ENCODE measurements at places on chromosomes 12 and 14.
A peak's percentile ranks its signal among the peaks of the same experiment; 100 is the strongest.

GRCh38 chr14:79375356-79375755, 835.9 kb downstream of the DIO2 start:
- DNase-seq: no peak

GRCh38 chr14:90597961-90598360, 201.1 kb downstream of the CALM1 start:
- DNase-seq: no peak

- no peak for DNase-seq
Observed at GRCh38 chr12:71710276-71711125, 24.6 kb downstream of the TMEM19 start.

DNA sequence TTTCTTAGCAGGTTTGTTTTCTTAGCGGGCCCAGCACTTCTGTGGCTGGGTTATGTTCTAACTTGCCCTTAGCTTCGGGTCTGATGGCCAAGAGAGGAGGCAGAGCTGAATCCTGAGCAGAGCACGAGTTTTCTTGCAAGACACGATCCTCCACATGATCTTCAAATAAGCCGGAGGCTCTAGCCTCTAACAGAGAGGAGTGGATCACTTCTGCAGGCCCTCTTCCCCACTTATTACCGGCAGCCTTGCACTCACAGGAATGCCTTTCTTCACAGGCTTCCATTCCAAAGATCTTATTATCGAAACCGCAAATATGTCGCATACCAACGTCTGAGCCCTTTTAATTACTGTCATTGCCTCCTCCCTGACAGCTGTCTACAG, 79.5 kb downstream of the SINHCAF start:
- no peak for DNase-seq

DNA sequence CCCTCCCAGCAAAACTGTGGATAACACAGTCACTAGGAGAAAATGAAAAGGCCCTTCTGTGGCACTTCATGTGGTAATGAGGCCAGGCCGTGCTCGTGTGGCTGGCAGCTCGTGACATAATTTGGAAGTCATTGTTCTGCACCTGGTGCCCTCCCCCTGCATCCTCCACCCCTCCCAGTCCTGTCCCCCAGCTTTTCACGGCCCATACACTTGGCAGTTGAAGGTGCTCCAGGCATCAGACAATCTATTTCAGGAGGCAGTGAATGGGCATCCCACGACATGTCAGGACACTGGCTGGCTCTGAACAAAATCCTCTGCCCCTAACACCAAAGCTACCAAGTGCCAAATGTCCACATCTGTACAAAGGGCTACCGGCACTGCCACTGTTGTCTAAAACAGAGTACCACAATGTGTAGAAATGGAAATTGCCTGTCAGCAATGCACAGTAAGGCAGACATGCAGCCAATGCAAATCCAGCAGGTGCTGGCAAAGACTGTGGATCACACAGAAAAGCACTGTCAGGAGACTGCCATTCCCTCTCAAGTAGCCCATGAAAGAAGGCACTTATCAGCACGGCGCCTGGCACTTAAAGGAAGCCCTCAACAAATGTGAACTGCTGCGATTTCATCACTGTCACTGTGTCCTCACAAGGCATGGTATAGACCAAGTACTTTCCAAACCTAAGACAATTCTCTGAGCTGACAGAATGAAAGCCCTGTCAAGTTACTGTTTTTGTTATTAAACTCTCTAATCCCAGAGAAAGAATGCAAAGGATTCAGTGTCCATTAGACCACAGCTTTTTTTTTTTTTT, 39.1 kb downstream of the CORO1C start:
- no peak for DNase-seq

- DNase-seq: peak; percentile 10
Observed at GRCh38 chr12:53820514-53821306, 68.9 kb upstream of the CISTR start.

Data from urinary bladder (tissue), 4 donors.